Stimulated activated CD4-positive, alpha-beta T cell treated with anti-CD3 and anti-CD28 coated beads, Interleukin-2, amount 100 ng/mL, for 24 hours (primary cell): ENCODE measurements at places on chromosomes 3 and 15.

- DNase-seq = no peak
Measured at GRCh38 chr15:95291898-95292472, 1038.5 kb upstream of the NR2F2 start.

GRCh38 chr3:122926811-122927210 is 100.8 kb downstream of the SEMA5B start:
- no peak for DNase-seq

DNA sequence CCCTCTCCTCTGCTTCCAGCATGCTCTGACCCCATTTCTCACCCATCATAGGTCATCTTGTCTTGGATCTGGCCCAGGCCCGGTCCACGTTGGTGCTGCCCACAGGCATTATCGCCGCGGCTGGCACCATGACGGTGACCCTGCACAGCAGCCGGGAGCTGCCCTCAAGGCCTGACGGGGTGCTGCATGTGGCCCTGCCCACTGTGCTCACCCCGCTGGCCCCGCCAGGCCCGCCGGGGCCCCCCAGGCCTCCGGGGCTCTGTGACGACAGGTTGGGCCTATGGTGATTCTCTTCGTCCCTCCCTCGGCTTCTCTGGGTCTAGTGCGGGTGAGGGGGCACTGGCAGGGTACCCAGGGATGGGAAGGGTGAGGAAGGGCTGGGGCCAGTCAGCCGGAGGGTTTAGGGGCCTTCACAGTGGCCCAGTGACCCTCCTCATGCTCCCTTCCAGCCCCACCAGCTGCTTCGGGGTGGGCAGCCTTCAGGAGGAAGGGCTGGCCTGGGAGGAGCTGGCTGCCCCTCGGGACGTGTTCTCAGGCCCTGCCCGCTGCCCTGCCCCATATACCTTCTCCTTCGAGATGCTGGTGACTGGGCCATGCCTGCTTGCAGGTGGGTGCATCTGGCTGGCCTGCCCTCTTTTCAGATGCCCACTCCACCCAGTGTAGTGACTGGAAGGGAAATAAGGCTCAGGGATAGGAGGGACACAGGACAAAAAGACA is 3.9 kb downstream of the VWA5B2 start:
- DNase-seq = no peak

DNA sequence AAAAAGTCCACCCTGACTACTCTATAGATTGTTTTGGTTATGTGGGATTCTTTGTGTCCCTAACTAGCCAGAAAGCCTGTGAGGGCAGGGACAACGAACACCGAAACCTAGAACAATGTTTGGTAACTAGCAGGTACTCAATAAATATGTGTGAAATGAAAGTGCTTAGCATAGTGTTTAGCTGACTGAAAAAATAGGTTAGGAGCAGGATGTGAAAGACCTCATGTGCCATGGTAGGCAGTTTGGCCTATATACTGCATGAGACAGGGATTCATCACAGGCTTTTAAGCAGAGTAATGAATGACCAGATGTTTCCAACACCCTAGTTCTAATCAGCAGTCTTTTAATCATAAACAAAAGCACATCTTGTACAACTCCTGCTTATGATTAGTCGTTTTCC is 64.2 kb downstream of the MYO5A start:
- DNase-seq = no peak

DNA sequence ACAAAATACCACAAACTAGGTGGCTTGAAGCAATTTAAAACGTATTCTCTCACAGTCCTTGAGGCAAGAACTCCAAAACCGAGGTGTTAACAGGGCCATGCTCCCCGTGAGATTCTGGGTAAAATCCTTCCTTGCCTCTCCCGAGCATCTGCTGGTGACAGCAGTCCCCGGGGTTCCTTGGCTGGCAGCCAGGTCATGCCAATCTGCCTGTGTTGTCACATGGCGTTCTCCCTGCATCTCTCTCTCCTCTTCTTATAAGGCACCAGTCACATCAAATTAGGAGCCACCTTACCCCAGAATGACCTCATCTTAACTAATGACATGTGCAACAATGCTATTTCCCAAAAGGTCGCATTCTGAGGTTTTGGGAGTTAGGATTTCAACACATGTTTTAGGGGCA is 26.3 kb upstream of the LRRN1 start:
- no peak for DNase-seq

- no peak for DNase-seq
Measured at GRCh38 chr15:74367296-74367854, at the start of gene CYP11A1. Gene CYP11A1, minus strand, starts transcription at chr15:74367646. Its CDS starts 61 bp downstream, at chr15:74367585.

GRCh38 chr3:113981803-113982202 is 34.0 kb downstream of the ZDHHC23 start:
- DNase-seq = no peak

DNA sequence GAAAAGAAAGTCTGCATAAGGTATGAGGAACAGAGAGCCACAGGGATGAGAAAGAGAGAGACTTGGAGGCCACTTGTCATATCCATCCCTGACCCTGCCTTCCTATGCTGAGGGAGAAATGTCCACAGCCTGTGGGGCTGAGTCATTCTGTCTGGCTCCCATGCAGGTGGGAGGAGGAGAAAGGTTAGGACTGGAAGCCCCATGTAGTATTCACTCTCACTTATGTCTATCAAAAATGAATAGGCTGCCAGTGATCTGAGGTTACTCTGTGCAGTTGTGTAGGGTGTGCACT is 71.3 kb downstream of the RAB11A start:
- no peak for DNase-seq

DNA sequence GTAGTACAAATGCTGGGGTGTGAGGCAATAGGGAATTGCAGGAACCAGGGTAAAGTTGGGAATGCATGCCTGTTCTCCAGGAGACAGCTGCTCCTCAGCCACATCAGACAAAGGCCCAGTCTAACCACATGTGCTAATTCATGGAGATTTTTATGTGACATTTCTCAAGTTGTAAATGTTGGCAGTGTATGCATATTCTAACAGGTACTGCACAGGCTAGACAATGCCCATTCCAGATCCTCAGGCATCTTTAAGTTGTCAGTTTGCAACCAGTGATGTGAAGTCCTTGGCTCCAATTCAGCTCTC is 84.9 kb downstream of the EEFSEC start:
- no peak for DNase-seq
